ENCODE measurements at places on chromosomes 12 and 14. TPM values are rescaled to one million over a fixed set of nuclear protein-coding genes. Genes with fewer than 3 reads are reported as not detected.

- no peak for DNase-seq
Observed at GRCh38 chr14:92314182-92314581, 8.8 kb upstream of the SLC24A4 start.

DNA sequence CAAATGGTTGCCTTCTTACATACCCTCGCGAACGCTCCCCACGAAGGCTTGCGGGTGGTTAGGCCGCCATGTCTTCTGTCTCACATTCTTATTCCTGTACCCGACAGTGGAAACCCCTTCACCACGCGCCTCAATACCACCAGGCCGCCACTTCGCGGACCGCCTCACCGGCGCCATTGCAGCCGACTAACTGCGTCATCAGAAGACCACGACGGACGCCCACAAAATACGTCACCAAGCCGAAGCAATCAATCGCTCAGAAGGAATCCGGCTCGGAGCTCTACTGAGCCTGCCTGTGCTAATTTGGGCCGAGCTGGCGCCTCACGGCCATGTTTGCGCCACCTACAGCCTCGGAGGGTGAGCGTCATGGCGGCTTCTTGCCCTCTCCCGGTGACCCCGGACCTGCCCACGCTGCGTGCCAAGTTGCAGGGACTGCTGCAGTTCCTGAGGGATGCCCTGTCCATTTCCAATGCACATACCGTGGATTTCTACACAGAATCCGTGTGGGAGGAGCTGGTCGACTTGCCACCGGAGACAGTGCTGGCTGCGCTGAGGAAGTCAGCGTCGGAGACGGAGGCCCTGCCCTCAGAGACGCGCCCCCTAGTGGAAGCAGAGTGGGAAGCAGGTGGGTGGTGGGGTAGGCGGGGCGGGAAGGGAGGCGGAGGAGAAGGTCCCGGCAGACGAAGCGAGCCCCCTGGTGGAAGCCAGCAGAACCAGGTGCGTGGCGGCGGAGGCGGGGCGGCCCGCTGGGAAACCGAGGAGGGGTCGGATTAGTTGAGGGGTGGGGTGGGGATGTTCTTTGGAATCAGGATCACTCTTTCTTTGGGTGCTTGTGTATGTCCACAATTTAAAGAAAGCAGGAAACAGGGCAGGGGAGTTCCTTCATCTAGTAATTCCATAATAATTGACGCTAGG lies at the start of the genes CCDC59 and METTL25:
TSS of gene CCDC59 (minus strand) at position 188 of the 915 bp plus-strand sequence. CDS start at position 177, 11 bp downstream.
TSS of gene METTL25 (plus strand) at position 330 of the 915 bp plus-strand sequence. CDS start at position 367, 37 bp downstream.
- DNase-seq = peak; percentile 93

DNA sequence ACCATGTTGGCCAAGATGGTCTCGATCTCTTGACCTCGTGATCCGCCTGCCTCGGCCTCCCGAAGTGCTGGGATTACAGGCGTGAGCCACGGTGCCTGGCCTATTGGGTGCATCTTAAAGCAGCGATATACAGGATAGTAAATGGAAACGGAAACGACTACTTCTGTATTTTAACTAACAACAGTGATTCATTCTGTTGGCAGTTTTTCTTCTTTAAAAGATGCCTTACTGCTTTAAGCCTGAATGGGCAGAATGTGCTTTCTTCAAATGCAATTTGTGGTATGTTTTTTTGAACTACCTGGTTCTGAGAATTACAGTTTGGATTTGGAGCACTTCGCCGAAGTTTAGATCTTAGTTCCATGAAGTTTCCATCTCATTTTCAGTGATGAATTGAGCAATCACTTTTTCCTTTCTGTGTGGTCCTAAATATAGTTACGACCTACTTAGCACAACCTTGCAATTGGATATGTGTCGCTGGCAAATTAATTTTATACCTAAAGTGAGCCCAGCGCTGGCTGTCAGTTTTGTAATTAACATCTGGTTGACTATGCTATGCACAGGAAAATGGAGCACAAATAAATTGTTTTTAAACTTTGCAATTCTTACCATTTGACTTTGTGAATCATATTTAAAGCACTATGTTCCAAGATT lies 53.6 kb upstream of the EIF5 start:
- no peak for DNase-seq

DNA sequence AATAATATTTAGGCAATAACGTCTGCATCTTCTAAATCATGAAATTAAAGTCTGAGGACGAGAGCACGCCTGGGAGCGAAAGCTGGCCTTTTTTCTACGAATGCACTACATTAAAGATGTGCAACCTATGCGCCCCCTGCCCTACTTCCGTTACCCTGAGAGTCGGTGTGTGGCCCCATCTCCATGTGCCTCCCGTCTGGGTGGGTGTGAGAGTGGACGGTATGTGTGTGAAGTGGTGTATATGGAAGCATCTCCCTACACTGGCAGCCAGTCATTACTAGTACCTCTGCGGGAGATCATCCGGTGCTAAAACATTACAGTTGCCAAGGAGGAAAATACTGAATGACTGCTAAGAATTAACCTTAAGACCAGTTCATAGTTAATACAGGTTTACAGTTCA lies 19.3 kb downstream of the CKB start:
- no peak for DNase-seq

DNA sequence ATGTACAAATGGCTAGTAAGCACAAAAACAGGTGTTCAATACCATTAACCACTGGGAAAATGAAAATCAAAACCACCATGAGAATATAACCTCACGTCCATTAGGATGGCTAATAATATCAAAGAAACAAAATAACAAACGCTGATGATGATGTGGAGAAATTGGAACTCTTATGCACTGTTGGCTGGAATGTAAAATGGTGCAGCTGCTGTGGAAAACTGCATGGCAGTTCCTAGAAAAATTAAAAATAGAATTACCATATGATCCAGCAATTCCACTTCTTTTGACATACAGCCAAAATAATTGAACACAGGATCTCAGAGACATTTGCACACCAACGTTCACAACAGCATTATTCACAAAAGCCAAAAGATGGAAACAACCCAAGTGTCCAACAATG lies 51.5 kb downstream of the TMPRSS12 start:
- no peak for DNase-seq

GRCh38 chr14:33350366-33350990 lies 411.8 kb downstream of the NPAS3 start:
- DNase-seq = no peak

GRCh38 chr12:65022421-65022820 lies 98.7 kb downstream of the WIF1 start:
- DNase-seq = no peak

DNA sequence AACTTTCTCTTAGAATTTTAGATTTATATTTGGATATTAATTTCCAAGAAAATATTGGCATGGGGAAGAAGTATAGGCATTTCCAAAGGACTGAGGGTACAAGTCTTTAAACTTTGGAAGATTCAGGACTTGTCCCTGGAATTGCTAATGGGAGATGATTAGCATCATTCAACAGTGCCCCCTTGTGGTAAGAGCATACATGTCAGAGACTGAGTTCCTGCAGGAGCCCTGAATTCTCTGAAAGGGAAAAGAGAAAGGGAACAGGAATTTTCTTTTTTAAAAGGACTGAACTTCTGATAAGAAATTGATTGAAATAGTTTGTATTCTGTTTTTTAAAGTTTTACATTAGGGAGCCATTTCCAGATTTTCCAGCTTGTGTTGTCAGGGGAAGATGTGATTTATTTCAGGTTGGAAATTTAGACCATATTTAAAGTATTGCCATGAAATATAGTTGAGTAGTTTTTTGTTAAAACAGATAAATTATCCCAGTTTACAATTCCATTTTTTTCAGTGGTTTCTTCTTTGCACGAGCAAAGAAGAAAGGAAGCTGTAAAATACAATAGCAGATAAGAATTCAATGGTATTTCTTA lies 44.0 kb upstream of the REP15 start:
- DNase-seq = no peak

- DNase-seq = no peak
Observed at GRCh38 chr12:19376691-19377090, 62.6 kb upstream of the AEBP2 start.

DNA sequence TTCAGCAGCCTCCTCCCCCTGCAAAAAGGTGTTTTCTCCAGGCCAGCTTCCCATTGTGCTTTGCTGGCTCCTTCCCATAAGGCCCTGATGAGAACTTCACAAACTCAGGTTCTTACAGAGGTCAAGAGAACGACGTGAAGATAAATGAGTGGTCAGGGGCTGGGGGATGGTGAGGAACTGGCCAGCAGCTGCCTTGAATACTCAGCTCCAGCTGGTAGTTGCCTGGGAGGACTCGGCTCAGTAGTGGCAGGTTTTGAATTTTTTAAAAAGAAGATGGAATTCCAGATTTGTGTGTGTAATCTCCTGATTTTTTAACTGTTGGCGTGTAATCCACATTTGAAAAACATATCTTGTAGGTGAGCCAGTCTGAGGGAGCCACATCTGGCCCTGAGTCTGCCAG lies 5.9 kb downstream of the DDX55 start:
- DNase-seq = no peak

DNA sequence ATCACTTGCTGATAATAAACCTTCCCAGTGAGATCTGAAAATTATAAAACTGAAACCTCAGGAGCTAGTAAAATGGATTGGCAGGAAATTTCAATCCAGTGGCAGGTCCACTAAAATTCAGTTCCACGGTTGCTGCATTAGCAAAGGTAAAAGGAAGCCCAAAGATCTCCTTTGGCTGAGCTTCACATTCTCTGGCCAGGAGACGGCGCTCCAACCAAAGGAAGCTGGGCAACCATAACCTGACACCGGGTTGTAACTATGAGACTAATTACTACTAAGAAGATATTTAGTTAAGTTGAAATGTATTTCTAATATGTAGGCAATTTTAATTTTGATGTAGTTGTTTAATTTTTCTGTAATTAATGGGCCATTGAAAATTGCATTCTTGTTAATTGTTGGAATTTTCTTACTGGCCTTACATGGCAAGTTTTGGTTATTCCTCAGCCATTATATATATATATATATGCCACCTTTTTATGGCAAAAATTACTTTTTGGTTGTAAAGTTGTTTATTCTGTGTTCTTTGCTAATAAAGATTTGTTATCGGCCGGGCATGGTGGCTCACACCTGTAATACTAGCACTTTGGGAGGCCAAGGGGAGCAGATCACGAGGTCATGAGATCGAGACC lies 17.0 kb downstream of the OR8S1 start:
- DNase-seq = no peak

DNA sequence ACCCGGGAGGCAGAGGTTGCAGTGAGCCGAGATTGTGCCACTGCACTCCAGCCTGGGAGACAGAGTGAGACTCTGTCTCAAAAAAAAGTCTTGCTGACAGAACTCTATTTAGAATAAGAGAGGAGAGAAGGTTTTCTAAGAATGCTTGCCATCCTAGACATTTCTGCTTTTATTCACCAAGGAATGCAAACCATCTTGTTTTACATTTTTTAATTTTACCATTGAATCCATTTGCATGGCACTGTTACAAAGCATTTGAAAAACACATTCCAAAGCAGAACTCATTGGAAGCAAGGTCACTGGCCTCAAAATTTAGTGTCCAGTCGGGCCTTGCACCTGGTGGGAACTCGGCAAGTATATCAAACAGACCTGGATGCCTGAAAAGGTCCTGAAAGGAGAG lies 44.2 kb upstream of the RASSF3 start:
- no peak for DNase-seq

- no peak for DNase-seq
Observed at GRCh38 chr12:103851127-103851526, 10.1 kb upstream of the NT5DC3 start.

- DNase-seq = no peak
Observed at GRCh38 chr14:102227184-102227964, 77.6 kb downstream of the MOK start.

- DNase-seq = no peak
Observed at GRCh38 chr12:92488735-92489134, 214.1 kb upstream of the PLEKHG7 start.

The ACYP1 gene
- 24.3 TPM for total RNA-seq

The HHIPL1 gene
- 3.3 TPM for total RNA-seq

The FAM90A1 gene
- total RNA-seq = 0.21 TPM

The EEA1 gene
- total RNA-seq = 34.8 TPM

The GDF3 gene
- total RNA-seq = not detected

The TAS2R9 gene
- not detected for total RNA-seq

The WSCD2 gene
- 38.9 TPM for total RNA-seq

All from tibial nerve (tissue), 4 donors.